ENCODE measurements at places on chromosomes 3 and 15.

- no peak for DNase-seq
Measured at GRCh38 chr3:179421500-179421899, 29.8 kb downstream of the GNB4 start.

GRCh38 chr3:106241593-106241992 is 372.8 kb upstream of the CBLB start:
- DNase-seq, result no peak

GRCh38 chr3:188208516-188208981 is 54.6 kb downstream of the LPP start:
- DNase-seq, result no peak

DNA sequence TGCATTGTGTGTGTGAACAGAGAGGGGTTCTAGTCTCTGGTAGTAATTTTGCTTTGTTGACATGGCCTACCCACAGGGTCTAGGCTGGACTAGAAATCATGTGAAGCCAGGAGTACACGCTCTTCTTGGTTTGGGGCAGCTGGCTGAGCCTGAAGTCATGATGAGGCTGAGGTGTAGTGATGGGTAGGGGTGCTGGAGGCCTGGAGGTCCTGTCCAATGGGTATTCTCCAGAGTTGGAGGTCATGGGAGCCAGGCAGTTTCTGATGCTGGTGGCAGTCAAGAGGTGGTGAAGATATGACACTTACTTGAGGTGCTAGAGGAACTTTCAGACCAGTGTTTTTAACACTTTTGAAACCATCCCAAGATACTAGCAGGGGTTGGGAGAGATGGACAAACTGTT is 18.5 kb upstream of the EPHB1 start:
- DNase-seq, result no peak

DNA sequence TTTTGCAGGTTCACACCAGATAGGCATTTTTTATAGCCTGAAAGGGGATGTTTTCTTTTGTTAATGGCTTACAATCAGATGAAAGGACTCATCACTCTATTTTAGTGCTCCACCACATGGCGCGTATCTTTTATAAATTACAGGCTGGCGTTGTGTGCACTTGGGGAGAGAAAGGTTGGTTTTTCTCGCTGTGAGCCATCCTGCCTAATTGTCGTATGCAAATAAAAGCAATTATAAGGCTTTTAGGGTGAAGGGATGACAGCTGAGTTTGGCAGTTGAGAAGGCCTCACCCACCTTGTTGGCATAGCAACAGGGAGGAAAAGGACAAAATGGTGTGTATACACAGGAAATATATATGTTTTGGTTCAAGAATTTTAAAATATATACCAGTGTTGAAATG is 268.0 kb downstream of the NR2F2 start:
- DNase-seq, result no peak

GRCh38 chr15:51629612-51630011 is 7.0 kb upstream of the DMXL2 start:
- DNase-seq, result no peak

- DNase-seq, result no peak
Measured at GRCh38 chr3:64011685-64012084, 11.6 kb downstream of the PSMD6 start.

GRCh38 chr3:23668430-23668904 is 137.3 kb upstream of the UBE2E1 start:
- DNase-seq, result no peak

DNA sequence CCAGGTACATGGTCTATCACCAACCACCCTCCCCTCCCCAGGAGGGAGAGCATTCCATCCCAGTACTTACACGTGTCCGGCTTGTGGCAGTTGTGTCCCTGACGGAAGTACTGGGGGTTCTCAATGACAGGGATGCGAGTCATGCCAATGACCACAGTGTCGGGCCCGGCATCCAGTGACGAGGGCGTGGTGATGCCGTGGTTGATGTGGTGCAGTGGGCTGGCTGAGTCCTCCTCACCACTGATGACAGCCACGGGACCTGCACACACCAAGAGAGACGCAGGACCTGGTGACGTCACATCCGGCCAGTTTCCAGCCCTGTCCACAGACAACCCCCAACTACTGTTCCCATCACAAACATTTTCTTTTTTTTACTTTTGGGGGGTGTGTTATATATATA is 223.8 kb downstream of the NTRK3 start:
- no peak for DNase-seq

- DNase-seq, result no peak
Measured at GRCh38 chr15:78680431-78681075, 39.5 kb upstream of the CHRNB4 start.

DNA sequence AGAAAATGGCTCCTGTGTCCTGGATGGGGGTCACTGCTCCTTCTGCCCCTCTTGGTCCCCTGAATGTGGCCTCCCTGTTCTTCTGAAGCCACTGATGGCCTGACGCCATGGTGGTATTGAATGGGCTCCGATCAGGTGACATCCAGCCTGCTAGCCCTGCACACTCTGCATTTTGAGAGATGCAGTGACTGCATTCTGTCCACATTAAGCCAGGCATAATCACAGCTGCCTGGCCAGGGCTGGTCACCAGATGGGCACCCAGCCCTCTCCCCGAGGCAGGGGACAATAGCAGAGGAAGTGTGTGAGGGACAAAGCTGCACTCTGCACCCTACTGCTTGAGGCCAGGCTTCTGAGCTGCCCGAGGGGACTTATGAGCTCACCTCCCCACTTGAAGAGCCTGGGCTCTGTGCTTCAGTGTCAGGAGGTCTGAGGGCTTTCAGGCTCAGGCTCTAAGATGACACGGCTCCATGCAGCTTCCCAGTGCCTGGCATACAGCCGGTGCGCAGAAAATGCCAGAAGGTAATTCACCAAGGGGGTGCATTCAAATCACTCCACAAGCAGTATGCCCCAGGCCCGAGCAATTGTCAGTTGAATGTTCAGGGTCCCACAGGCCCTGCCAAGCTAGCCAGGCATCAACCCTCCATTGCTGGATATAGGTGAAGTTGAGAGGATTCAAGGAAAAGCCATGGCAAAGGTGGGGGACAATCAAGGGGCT is 56.8 kb downstream of the WNT7A start:
- no peak for DNase-seq

DNA sequence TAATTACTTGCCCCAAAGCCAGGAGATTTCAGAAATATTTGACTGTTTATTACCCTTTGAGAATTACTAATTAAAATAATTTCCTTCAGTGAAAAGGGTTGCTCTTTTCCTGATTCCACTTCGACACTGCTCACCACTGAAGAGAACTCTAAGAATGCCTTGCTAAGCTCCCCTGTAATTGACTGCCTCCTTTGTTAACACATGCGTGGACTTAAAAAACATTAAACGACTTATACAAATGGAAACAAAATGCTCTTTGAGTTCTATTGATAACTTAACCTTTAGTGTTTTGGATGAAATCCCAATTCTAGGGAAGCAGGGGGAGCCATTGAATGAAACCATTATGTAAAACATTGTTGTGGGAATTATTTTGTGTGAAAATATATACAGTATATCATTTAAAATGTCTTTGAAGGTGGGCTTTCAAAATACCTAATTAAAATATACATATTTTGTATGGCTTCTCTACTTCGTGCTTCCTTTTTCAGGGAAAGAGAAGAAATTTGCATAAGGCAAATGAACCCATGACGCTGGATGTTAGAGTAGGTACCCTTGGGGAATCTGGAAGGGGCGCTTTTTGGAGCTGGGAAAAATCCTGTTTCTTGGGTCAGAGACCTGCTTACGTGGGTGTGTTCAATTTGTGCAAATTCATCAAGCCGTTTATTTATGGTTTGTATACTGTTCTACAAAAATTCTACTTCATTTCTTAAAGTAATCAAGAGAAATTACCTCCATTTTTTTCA is 64.2 kb downstream of the WWTR1 start:
- no peak for DNase-seq

- DNase-seq, result no peak
Measured at GRCh38 chr15:48954538-48954937, 9.2 kb downstream of the SHC4 start.

DNA sequence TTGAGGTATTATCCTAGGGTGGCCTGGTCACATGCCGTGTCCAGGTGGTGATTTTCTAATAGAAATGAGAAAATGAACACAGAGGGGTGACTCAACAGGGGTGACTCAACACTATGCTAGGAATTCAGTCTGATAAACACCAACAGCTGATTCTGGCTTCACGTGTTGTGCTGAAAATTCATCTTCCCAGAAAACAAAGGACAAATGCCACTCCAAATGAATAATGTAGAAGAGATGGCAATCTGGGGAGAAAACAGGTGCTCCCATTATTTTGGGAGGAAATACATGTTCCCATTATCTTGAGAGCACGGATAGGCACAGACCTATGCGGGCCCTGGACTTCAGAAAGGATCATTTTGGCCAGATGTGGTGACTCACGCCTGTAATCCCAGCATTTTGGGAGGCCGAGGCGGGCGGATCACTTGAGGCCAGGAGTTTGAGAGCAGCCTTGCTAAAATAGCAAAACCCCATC is 101.2 kb upstream of the MEX3B start:
- no peak for DNase-seq

- no peak for DNase-seq
Measured at GRCh38 chr3:159378396-159379194, 576.7 kb downstream of the MFSD1 start.

DNA sequence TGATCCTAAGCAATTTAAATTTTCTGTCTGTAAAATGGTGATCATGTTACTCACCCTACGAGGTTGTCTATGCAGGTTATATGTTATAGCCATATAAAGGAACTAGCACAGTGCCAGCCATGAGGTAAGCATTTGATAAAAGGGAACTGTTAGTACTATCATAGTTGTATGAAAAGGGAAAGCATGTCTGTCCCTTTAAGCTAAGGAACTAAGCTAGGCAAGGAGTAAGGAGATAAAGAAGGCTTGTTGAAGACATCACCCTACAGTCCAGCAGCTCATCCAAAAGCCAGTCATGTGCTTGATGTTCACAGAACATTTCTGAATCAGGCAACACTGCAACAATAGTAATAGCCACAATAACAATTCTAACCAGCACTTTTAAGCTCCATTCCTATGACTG is 243.9 kb downstream of the ZBTB20 start:
- no peak for DNase-seq

- no peak for DNase-seq
Measured at GRCh38 chr3:16587681-16588060, 17.6 kb downstream of the DAZL start.

- DNase-seq, result peak; percentile 12
Measured at GRCh38 chr3:118628704-118629341, 405.8 kb downstream of the IGSF11 start.

GRCh38 chr15:20348900-20349773 is 192.5 kb downstream of the GOLGA6L6 start:
- DNase-seq, result no peak

DNA sequence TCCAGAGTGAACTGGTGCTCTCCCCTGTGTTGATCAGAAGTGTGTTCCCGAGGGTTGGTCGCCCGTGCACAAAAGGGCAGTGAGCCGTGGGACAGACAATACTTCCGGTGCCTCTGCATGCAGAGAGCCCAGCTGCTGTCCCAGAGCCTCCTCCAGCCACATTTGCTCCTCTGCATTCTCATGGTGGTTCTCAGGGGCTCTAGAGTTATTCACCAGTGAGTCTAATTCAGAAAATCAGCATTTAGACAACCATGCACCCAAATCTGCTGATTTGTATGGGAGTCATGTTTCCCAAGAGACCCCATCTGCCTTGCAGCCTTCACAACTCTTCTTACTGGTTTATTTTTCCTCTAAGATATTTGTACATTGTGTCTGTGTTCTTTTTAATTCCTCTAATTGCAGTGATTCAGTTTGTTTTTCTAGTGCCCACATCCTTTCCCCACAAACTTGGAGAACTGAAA is 107.0 kb upstream of the SPRED1 start:
- no peak for DNase-seq
